WTC11 (cell line): ENCODE measurements at places on chromosomes 16 and 17.

DNA sequence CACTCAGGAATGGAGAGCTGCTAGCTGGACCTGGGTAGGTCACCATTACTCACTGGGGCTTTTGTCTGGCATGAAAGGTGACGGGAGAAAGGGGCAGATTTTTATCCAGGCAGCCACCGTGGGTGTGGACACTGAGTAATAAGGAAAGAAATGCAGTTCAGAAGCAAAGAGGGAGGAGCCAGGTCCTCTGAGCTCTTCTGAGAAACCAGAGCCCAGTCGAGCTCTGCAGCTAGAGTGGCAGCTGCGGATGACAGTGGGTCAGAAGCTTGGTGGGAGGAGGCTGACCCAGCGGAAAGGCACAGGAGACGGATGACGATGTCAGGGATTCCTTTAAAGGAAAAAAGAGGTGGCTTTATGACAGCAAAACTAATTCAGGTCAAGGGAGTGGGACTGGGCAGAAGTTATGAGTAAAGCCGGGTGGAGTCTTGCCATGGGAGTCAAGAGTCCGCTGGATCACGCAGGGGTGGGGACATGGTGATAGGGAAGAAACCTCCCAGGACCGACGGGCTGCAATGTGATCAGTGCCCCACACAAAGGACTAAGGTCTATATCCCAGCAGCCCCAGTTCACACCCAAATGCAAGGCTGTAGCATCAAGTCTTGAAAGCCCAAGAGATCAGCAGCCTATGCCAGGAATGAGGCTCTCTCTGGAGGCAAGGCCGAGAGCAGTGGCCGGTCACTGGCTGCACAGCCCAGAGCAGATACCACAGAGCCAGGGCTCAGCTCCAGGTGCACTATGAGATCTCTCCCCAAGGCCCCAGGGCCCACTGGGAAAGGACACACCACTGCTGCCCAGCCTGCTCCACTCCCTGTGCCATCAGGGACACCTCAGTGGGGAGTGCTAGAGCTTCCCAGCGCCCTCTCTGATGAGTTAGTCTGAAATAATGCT lies 6.3 kb upstream of the MNT start:
- no peak for DNase-seq

- no peak for DNase-seq
These were observed 30.5 kb downstream of the CUEDC1 start for GRCh38 chr17:57924677-57925076.

DNA sequence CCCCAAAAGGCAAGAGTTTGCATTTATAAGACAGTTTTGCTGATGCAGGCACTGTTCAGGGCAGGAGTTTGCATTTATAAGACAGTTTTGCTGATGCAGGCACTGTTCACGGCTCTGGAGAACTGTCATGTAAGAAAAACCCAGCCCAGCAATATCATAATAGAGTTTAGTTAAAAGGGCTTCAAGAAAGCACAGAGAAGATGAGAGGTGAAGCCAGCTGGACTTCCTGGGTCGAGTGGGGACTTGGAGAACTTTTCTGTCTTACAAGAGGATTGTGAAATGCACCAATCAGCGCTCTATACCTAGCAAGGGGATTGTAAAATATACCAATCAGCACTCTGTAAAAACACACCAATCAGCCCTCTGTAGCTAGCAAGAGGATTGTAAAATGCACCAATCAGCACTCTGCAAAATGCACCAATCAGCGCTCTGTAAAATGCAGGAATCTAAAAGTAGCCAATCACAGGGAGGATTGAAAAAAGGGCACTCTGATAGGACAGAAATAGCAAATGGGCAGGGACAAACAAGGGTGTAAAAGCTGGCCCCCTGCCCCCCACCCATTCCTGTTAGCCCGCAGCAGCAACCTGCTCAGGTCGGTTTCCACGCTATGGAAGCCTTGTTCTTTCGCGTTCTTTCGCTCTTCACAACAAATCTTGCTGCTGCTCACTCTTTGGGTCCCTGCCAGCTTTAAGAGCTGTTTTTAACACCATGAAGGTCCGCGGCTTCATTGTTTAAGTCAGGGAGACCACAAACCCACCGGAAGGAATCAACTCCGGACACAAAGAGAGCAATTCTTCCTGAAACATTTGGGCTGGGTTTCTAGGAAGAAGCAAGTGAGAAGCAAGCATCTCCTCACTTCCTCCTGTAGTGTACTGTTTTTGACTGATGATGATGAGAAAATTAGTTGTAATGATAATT lies 1.8 kb upstream of the CBX1 start:
- DNase-seq: no peak

GRCh38 chr17:50045154-50045553 lies 10.8 kb upstream of the ITGA3 start:
- DNase-seq: no peak

DNA sequence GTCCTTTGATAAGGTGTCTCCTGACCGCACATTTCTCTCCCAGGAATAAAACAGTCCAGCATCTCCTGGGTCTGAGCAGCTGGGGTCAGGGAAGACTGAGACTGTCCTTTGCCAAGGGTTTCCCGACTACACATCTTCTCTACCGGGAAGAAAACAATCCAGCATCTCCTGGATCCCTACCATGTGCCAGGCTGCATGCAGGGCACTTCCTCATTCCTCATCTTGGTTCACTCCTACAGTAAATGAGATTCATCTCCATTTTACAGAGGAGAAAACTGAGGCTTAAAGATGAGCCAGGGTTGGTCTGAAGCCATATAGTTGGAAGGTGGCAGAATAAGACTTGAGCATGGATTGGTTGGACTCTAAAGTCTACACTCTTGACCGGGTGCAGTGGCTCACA lies 36.7 kb downstream of the NOG start:
- DNase-seq: no peak

- no peak for DNase-seq
These were observed 124.4 kb downstream of the SPACA3 start for GRCh38 chr17:33116021-33116551.

DNA sequence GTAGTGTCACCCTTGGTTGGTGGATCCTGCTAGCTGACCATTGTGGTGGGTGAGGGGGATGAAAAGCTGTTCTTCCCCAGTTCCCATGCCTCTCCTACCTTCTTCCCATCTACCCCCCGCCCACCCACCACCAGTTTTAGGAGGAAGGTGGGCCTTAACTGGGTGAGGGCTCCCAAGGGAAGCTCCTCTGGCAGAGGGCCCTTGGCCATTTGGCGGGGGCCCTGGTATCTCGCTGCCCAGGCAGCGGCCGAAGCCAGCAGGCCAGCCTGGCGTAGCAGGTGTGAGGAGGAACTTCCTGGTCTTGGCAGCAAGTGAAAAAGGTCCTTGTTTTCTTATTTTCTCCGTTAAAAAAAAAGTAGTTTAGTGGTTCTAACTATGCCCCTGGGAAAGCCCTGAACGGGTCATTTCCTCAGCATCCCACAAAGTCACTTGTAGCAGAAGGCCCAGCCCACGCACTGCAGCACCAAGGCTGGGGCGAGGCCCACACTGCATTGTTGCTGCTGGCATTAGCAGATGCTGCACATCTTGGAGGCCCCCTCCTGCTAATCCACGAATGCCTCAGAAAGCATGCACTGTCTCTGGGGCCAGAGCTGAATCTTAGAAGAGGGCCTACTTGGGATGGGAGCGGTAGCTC lies 72.5 kb downstream of the MPRIP start:
- DNase-seq: no peak

- DNase-seq: no peak
These were observed 55.5 kb downstream of the YWHAE start for GRCh38 chr17:1344521-1344920.

DNA sequence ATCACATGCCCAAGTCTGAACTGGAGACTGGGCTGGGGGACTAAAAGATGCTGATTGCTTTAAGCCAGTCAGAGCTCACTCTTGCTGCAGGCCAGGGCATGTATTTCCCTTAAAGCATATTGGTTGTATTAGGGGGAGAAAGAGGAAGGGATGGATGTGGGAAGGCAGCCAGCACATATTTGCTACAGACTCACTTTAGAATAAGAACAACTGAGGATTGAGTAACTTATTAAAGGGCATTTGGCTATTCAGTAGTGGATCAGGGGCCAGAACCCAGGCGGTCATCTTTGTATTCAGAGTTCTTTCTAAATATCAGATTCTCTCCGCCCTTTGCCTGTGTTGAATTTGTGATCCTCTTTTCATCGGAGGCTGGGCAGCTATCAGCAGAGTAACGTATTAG lies 231.7 kb downstream of the HAPSTR1 start:
- DNase-seq: no peak

GRCh38 chr17:1724351-1724868 lies at the start of gene WDR81:
Gene WDR81, plus strand, starts transcription at chr17:1724704. Its CDS starts 256 bp downstream, at chr17:1724960.
- peak; percentile 89 for DNase-seq

DNA sequence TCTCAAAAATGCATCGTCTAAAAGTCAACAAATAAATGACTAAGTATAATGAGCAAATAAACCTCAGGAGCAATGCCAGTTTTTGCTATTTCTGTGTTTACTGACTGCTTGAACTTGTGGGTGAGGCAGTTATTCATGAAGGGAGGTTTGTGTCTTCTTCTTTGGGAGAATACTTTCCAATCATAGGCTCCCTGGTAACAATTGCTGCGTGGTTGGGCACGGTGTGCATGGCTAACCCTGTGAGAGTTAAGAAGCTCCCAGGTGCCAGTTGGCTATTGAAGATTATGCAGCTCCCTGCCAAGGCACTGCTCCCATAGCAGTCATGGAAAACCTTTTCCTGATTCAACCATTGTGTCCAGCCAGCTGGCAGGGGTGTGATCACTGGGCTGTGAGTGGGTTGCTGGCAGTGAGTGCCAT lies 775.9 kb upstream of the GOT2 start:
- DNase-seq: no peak

GRCh38 chr17:50949989-50950877 lies 84.1 kb upstream of the TOB1 start:
- DNase-seq: peak; percentile 80

DNA sequence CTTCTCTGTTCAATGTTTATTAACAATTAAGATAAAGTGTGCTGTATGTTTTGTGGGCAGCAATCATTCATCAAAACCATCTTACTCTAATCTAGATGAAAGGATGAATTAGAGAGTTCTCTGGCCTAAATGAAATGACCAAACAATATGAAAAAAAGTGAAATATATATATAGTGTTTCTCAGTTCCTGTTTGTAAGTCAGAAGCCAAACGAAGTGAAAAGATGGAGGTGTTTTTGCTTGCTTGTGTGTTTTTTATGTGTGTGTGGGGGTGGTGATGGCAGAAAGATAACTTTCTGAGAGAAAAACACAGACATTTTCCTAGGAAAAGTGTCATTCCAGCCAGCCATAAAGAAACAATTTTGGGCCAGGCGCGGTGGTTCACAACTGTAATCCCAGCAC lies 138.6 kb downstream of the CDH8 start:
- DNase-seq: no peak

GRCh38 chr16:70158261-70158939 lies 15.2 kb upstream of the CLEC18C start:
- peak; percentile 16 for DNase-seq

DNA sequence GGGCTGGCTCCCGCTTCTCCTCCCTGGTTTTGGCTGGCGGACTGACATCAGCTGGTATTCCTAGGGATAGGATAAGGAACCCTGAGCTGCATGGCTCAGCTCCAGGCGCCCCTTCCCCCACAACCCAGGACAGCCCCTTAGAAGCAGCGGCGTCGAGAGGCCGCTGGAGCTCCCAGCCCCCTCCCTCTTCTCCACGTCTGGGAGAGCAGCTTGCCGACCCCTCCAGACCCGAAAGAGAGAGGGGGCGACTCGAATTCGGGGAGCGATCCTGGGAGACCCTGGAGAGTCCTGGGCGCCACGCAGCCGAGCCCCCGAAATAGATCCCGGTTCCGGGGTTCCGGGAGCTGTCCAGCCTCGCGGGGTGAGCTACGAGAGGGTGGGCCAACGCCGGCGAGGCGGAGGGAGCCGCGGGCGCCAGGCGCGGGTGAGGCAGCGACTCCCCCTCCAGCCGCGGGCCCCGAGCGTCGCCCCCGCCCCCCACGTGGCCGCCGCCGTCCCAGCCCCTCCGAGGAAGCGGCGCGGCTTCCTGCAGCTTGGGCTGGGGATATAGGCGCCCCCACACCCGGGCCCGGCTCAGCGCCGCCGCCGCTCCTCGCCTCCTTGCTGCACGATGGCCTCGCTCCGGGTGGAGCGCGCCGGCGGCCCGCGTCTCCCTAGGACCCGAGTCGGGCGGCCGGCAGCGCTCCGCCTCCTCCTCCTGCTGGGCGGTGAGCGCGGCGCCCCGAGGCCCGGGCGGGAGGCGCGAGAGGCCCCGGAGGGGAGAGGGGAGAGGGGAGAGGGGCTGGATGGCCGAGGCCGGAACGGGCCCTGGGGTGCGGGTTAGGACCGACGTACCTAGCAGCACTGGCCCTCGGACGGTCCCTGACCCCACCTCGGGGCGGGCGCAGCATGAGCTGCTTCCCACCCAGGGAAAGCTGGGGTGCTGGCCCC lies at the start of gene RAMP2:
Gene RAMP2 (plus strand): TSS at position 576 of the 930 bp plus-strand sequence. CDS start 35 bp downstream, at position 611.
- DNase-seq: peak; percentile 51

GRCh38 chr17:77684803-77685798 lies 273.4 kb upstream of the TNRC6C start:
- no peak for DNase-seq

DNA sequence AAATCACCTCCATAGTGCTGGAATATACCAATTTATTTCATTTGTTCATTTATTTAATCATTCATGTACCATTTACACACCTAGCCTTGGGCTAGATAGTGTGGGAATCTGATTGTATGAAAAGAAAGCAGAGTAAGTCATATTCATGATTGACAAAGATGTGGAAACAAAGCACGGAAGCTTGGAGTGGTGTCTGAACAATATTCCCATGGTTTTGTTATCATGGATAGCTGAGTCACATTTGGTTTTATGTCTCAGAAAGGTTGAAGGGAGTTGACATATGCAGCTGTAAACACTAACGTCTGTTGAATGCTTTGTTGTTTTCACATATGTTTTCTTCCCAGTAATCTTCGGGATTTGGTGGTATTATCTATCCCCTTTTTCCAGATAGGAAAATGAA lies 76.6 kb downstream of the MAP2K4 start:
- no peak for DNase-seq

DNA sequence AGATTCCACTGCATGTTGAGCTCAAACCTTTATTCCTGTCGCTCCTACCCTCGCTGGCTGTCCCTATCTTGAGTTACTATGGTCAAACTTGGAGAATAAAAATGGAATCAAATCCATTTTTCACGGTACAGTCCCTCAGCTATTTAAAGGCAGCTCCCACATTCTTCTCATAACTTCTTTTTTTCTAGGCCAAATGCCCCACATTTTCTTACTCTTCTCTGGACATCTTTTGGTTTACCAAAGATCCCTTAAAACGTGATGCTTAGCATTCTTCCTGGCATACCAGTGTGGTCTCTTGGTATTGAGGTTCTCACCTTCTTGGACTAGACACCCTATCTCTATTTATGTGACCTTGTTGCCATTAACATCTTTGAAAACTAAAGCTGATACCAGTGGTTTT lies 48.3 kb upstream of the MAF start:
- no peak for DNase-seq

DNA sequence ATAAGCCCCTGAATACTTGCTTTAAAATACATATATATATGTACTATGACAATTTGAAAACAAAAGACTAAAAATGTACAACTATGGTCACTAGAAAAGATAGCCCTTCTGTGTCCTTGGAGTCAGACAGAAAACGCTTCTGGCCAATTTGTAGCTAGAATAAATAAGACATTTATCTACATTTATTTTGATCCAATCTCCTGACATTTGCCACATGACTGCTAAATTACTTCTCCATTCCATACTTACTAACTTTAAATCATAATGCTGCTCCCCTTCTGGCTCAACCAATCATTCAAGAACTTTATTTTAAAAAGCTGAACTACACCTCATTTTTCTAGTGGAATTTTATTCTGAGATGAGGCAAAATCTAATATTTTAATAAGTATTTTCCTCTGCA lies 65.8 kb downstream of the CYTH1 start:
- no peak for DNase-seq
